ENCODE measurements at places on chromosomes 16 and 17. TPM values are rescaled to one million over a fixed set of nuclear protein-coding genes. Genes with fewer than 3 reads are reported as not detected.

- H3K27me3 ChIP-seq, result no peaks in the 10 kb centered on the region
- H3K4me3 ChIP-seq, result no peak overlapping the region
- H3K27ac ChIP-seq, result no peak overlapping the region
- H3K36me3 ChIP-seq, result no peaks in the 10 kb centered on the region
Measured at GRCh38 chr17:7523033-7523432, 25.8 kb upstream of the TNFSF12 start.

DNA sequence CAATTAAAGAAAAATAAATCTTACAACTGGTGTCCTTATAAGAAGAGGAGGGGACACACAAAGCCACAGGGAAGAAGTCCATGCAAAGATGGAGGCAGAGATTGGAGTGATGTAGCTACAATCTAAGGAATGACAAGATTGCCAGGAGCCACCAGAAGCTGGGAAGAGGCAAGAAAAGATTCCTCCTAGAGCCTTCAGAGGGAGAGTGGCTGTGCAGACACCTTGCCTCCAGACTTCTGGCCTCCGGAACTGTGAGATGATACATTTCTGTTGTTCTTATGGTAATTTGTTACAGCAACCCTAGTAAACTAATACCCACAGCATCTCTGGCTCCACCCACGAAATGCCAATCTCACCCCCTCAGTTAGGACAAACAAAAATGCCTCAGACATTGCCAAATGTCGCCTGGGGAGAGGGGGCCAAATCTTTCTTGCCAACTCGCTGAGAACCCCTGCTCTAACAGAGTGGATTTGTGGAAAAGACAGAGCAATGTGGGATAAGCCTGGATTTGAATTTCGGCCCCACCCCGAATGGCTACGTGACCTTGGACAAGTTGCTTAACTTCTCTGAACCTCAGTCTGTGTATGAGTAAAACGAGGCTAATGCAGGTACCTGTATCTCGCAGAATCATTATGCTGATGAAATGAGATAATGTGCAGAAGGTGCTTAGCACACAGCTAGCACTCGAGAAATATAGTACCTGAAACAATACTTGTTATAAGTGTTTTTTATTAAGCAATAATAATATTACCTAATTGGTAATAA is 37.1 kb upstream of the CSNK2A2 start:
- no peaks in the 10 kb centered on the region for H3K36me3 ChIP-seq
- H3K4me1 ChIP-seq, result no peaks in the 10 kb centered on the region
- DNase-seq, result no peak
- H3K27me3 ChIP-seq, result no peaks in the 10 kb centered on the region
- H3K27ac ChIP-seq, result no peak overlapping the region

- no peak for DNase-seq
- no peaks in the 10 kb centered on the region for H3K36me3 ChIP-seq
- H3K4me3 ChIP-seq, result no peak overlapping the region
- H3K4me1 ChIP-seq, result peaks cover 4% of the 10 kb centered on the region
Measured at GRCh38 chr16:67796099-67796718, 10.2 kb downstream of the RANBP10 start.

- no peaks in the 10 kb centered on the region for H3K4me1 ChIP-seq
- no peaks in the 10 kb centered on the region for H3K27me3 ChIP-seq
- no peak overlapping the region for H3K4me3 ChIP-seq
Measured at GRCh38 chr17:76048711-76049110, 21.6 kb upstream of the EVPL start.

DNA sequence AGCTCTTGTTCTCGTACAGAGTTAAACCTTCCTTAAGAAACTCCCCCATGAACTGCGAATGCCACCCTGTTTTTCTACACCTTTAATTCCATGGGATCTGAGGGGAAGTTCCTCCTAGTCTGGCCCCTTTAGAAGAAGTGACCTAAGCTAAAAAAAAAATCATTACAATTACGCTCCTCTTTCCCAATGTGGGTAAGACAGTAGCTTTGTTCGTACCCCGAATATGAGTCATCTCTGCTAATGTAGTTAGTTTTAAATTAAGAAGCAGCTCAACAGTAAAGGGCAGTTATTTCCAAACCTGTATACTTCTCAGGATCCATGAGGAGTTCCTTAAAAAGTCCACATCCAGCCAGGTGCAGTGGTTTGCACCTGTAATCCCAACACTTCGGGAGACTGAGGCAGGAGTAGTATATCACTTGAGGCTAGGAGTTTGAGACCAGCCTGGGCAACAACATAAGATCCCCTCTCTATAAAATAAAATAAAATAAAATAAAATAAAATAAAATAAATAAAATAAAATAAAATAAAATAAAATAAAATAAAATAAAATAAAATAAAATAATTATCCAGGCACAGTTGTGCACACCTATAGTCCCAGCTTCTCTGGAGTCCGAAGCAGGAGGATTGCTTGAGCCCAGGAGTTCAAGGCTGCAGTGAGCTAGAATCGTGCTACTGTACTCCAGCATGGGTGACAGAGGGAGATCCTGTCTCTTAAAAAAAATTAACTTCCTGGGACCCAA is 26.1 kb downstream of the RCVRN start:
- H3K36me3 ChIP-seq, result no peaks in the 10 kb centered on the region
- H3K27me3 ChIP-seq, result no peaks in the 10 kb centered on the region
- H3K4me1 ChIP-seq, result no peaks in the 10 kb centered on the region
- H3K4me3 ChIP-seq, result no peak overlapping the region
- DNase-seq, result no peak
- no peak overlapping the region for H3K27ac ChIP-seq

- H3K27me3 ChIP-seq, result no peaks in the 10 kb centered on the region
- H3K36me3 ChIP-seq, result no peaks in the 10 kb centered on the region
- no peak overlapping the region for H3K4me3 ChIP-seq
- H3K27ac ChIP-seq, result no peak overlapping the region
Measured at GRCh38 chr17:15123593-15124263, 141.4 kb downstream of the PMP22 start.

C1QTNF1 gene
- polyA plus RNA-seq, result 22.5 TPM

CRHR1 gene
- 0.55 TPM for polyA plus RNA-seq

- H3K4me1 ChIP-seq, result peaks cover 8% of the 10 kb centered on the region
- H3K27me3 ChIP-seq, result no peaks in the 10 kb centered on the region
- peak; percentile 6 for DNase-seq
- no peak overlapping the region for H3K4me3 ChIP-seq
Measured at GRCh38 chr16:48448841-48449481, 63.7 kb upstream of the SIAH1 start.

- H3K27ac ChIP-seq, result no peak overlapping the region
- H3K27me3 ChIP-seq, result no peaks in the 10 kb centered on the region
- no peaks in the 10 kb centered on the region for H3K36me3 ChIP-seq
- H3K4me3 ChIP-seq, result no peak overlapping the region
- peaks cover 3% of the 10 kb centered on the region for H3K4me1 ChIP-seq
Measured at GRCh38 chr16:74290356-74290755, 6.3 kb upstream of the PSMD7 start.

KLHL11 gene
- polyA plus RNA-seq, result 28.2 TPM

NDUFAF8 gene
- polyA plus RNA-seq, result 62.5 TPM

ADGRG3 gene
- 0.82 TPM for polyA plus RNA-seq

GRCh38 chr17:8283356-8283755 is 5.1 kb upstream of the RANGRF start:
- no peak for DNase-seq
- no peak overlapping the region for H3K27ac ChIP-seq
- H3K36me3 ChIP-seq, result no peaks in the 10 kb centered on the region
- H3K4me1 ChIP-seq, result no peaks in the 10 kb centered on the region

DNA sequence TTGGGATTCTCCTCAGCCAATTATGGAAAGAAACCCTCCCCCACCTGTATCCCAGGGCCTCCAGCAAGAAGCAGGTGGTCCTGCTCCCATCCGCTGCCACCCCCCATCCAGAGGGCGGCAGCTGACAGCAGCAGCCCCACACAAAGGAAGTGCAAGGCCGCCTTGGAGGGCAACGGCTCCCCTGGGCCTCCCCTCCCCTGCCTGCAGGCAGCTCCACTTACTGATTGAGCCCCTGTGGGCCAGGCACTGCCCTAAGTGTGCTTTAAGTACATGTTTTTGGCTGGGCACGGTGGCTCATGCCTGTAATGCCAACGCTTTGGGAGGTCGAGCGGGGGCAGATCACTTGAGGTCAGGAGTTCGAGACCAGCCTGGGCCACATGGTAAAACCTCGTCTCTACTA is 257.6 kb downstream of the PARN start:
- no peaks in the 10 kb centered on the region for H3K27me3 ChIP-seq
- no peak overlapping the region for H3K4me3 ChIP-seq
- H3K36me3 ChIP-seq, result no peaks in the 10 kb centered on the region
- H3K4me1 ChIP-seq, result no peaks in the 10 kb centered on the region
- no peak overlapping the region for H3K27ac ChIP-seq

TPSG1 gene
- not detected for polyA plus RNA-seq

TEX14 gene
- 96.5 TPM for polyA plus RNA-seq

ITGAD gene
- not detected for polyA plus RNA-seq

DNA sequence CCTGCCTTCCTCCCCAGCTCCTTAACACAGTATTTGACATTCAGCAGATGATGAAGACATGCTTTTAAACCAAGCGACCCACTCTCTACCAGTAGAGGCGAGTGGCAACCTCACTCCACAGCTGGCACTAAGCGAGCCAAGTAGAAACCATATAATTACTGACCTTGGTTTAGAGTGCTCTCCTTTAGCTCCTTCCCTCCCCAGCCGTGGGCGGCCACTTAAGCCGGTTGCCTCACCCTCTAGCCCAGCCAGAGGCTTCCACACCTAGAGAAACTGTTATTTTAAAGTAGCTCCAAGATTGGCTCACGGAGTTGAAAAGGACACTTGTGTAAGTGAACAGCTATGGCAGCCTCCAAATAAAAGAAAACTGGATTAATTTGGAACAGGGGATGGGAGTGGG is 109.1 kb upstream of the CRHR1 start:
- H3K27ac ChIP-seq, result no peak overlapping the region
- H3K4me3 ChIP-seq, result no peak overlapping the region
- DNase-seq, result no peak

- no peak for DNase-seq
- peaks cover 10% of the 10 kb centered on the region for H3K4me1 ChIP-seq
- no peaks in the 10 kb centered on the region for H3K27me3 ChIP-seq
- peak overlapping the region; percentile 87 for H3K27ac ChIP-seq
Measured at GRCh38 chr16:81443688-81444447, 740 bp upstream of the CMIP start.

GRCh38 chr17:50957600-50958575 is 91.7 kb upstream of the TOB1 start:
- DNase-seq, result no peak
- no peaks in the 10 kb centered on the region for H3K36me3 ChIP-seq
- H3K27ac ChIP-seq, result no peak overlapping the region
- no peak overlapping the region for H3K4me3 ChIP-seq
- H3K4me1 ChIP-seq, result peaks cover 19% of the 10 kb centered on the region

TEKT5 gene
- 69.1 TPM for polyA plus RNA-seq

DNA sequence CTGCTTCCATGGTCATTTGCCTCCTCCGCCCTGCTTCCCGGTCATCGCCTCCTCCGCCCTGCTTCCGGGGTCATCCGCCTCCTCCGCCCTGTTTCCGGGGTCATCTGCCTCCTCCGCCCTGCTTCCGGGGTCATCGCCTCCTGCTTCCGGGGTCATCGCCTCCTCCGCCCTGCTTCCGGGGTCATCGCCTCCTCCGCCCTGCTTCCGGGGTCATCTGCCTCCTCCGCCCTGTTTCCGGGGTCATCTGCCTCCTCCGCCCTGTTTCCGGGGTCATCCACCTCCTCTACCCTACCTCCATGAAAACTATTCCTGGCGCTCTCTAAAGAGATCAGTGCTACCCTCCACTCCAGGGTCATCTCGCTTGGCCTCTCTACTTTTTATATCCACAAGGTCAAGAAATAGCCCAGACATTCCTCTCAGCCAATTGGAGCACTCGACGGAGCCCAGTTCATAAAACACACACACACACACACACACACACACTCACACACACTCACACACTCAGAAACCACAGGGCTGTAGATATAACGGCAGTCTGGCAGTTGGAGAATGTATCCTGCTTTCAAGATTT is 44.8 kb downstream of the TRARG1 start:
- peak; percentile 58 for DNase-seq
- H3K4me1 ChIP-seq, result no peaks in the 10 kb centered on the region
- no peaks in the 10 kb centered on the region for H3K27me3 ChIP-seq
- H3K4me3 ChIP-seq, result peak overlapping the region; percentile 26

GRCh38 chr17:83058266-83058798 is 21.1 kb upstream of the METRNL start:
- H3K36me3 ChIP-seq, result no peaks in the 10 kb centered on the region
- H3K4me3 ChIP-seq, result no peak overlapping the region
- H3K27ac ChIP-seq, result no peak overlapping the region
- H3K27me3 ChIP-seq, result no peaks in the 10 kb centered on the region
- peaks cover 6% of the 10 kb centered on the region for H3K4me1 ChIP-seq
- DNase-seq, result no peak

C17orf113 gene
- polyA plus RNA-seq, result 2.8 TPM

CCT6B gene
- polyA plus RNA-seq, result 226 TPM

DNA sequence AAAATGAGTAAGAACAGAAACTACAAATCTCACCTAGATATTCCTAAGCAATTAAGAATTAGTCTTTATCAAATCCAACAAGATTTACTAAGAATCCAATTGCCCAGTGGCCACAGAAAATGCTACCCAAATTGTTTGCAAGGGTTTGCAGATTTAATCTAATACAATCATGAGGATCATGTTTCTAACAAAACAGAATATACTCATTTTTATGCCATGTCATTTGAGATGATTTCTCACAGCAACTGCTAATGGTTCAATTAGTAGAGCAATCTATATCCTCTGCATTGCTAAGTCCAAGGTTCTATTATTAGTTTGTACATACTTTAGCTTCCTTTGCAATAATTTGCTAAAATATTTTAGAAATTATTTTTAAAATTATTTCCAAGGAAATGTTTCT is 41.2 kb downstream of the HELZ start:
- no peaks in the 10 kb centered on the region for H3K36me3 ChIP-seq
- no peak overlapping the region for H3K4me3 ChIP-seq
- no peak for DNase-seq
- no peak overlapping the region for H3K27ac ChIP-seq

DNA sequence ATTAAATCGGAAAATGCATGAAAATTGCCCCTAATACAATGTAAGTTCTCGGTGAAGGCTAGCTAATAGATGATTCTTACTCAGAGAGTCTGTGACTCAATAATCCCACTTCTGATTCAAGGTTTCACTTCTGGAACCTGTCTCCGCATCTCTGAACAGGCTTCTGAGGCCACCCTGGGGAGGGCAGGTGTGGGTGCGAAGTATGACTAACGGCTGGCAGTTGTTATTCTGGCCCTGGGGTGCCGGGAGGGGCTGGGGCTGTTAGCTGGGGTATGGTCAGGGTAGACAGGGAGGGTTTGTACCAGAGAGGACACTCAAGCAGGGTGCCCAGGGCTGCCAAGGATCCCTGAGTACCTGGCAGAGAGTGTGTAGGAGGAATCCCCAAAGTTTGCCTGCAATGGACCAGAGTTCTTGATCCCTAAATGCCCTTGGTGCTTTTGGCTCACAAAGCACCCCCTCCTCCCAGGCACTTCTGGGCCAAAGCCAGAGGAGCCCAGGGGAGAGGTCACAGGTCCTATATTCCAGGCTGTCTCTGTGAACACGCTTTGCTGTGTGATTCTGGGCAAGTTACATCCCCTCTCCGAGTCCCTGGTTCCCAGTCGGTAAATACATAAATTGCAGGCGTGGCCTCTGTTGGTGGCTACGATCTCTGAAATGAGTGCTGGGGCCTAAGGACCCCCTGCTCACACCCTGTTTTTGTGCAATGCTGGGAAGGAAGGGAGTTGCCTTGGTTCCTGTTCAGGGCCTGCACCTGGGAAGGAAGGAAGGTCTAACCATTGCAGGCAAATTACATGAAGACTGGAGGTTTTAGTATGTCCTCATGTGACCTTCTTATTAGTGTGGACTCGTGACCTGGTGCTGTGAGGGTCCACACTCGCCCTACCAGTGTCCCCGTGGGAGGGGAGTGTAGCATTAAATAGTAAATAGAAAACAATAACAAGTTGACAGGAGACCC is 49.9 kb upstream of the CPNE2 start:
- no peak for DNase-seq
- H3K4me3 ChIP-seq, result no peak overlapping the region
- peaks cover 5% of the 10 kb centered on the region for H3K4me1 ChIP-seq
- H3K36me3 ChIP-seq, result no peaks in the 10 kb centered on the region

GRCh38 chr16:54928016-54928356 is 2.7 kb upstream of the IRX5 start:
- peaks cover 8% of the 10 kb centered on the region for H3K4me1 ChIP-seq
- H3K27me3 ChIP-seq, result no peaks in the 10 kb centered on the region
- H3K4me3 ChIP-seq, result peak overlapping the region; percentile 67
